Stimulated activated CD4-positive, alpha-beta T cell treated with anti-CD3 and anti-CD28 coated beads, Interleukin-4, amount 100 ng/mL, for 48 hours (primary cell): ENCODE measurements at places on chromosomes 1 and 21.
A peak's percentile ranks its signal among the peaks of the same experiment; 100 is the strongest.

- DNase-seq = no peak
Observed at GRCh38 chr1:53567851-53568250, 108.7 kb downstream of the DMRTB1 start.

DNA sequence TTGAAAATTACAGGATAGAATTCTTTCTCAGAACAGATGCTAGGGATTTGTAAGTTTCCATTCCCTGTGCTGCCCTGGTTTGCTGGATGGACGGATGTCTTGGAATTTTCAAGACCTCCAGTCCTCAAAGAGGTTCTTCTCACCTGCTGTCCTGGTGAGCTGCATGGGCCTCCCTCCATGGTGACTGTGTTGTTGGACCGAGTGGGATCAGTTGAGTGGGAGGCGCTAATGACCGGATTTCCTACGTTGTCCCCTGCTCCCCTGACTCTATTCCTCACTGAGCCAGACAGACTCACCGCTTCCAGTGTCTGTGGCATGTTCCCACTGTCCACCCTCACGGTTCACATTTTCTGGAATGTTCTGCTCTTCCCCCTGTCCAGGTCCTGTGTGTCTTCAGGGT, 229.8 kb downstream of the CAMTA1 start:
- no peak for DNase-seq

GRCh38 chr1:39653546-39654031, 14.1 kb upstream of the HEYL start:
- DNase-seq = peak; percentile 63

DNA sequence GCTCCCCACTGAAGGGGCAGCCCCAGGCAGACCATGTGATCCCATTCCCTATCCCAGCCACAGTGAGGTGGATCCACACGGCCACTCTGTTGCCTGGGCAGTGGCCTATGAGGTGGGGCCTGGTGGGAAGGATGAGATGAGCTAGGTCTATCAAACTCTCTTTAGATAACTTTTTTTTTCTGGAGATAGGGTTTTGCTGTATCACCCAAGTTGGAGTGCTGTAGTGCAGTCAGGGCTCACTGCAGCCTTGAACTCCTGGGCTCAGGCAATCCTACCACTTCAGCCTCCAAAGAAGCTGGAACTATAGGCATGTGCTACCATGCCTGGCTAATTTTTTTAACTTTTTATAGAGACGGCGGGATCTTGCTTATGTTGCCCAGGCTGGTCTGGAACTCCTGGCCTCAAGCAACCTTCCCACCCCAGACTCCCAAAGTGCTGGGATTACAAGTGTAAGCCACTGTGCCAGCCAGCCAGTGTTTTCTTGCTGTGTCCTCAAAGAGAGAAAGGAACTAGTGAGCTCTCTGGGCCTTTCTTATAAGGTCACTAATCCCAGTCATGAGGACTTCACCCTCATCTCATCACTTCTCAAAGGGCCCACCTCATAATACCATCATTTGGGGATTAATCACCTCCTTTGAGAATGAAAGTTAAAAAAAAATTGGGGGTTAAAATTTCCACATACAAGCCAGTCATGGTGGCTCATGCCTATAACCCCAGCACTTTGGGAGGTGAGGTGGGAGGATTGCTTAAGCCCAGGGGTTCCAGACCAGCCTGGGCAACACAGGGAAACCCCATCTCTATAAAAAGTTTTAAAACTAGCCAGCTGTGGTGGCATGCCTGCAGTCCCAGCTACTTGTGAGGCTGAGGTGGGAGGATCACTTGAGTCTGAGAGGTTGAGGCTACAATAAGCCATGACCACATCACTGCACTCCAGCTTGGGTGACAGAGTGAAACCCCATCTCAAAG, 36.6 kb downstream of the H3-3A start:
- DNase-seq = no peak

- DNase-seq = no peak
Observed at GRCh38 chr1:10674700-10675609, 121.5 kb downstream of the CASZ1 start.

DNA sequence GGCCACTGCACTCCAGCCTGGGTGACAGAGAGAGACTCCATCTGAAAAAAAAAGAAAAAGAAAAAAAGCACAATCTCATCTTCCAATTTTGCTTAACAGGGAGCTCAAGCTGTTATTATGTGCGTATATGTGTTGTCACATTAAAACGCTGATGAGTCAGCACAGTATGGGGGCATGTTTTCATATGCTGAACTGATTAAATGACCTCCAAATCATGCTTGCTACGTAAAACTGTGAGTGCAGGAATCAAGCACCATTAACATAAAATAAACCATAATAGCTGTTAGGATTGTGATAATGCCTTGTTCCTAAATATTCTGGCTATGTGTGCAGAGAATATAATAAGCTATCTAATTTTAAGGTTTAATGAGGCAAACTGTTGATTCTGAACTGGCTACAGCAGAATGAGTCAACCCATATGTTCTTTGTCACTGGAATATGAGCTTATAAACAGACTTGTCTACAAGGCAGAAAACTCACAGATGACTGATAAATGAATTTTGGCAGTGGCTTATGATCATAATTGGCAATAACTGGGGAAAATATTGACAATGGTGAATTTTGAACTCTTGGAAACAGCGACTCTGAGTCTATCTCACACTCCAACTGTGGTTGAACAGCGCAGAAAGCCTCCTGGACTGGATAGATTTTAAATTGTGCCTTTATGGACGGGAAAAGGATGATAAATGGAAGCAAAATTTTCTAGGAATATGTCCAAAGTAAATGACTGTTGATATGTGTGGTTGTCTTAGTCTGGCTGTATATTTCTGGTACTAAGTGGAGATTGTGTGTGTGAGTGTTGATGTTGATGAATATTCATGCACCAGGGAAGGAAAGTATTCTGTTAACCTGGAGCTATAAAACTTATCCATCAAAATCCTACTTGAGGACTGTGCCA, 75.5 kb downstream of the VCAM1 start:
- no peak for DNase-seq

DNA sequence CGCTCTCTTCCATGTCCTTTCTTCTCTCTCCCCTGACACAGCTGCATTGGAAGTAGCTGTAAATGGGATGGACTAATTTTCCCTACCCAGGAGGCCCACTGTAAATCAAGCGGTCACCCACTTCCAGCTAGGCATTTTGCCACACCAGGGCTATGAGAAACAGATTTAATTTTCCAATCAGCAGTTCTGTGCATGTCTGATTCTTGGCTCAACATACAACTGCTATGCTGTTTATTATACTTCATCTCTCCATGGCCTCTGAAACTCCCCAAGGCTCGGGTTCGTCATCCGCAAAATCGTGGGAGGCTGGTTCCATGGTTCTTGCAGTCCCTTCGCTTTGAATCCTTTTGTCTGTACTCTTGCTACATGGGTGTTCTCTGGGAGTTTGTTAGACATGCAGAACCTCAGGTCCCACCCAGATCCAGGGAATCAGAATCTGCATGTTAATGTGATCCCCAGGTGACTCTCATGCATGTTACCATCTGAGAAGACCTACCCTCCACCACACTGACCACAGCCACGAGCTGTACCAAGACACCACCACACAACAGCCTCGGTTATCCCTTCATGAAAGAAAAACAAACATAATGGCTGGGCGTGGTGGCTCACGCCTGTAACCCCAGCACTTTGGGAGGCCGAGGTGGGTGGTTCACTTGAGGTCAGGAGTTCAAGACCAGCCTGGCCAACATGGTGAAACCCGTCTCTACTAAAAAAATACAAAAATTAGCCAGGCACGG, 190.5 kb downstream of the GABPA start:
- DNase-seq = no peak

GRCh38 chr1:158249646-158250045, 4.6 kb upstream of the CD1A start:
- no peak for DNase-seq

DNA sequence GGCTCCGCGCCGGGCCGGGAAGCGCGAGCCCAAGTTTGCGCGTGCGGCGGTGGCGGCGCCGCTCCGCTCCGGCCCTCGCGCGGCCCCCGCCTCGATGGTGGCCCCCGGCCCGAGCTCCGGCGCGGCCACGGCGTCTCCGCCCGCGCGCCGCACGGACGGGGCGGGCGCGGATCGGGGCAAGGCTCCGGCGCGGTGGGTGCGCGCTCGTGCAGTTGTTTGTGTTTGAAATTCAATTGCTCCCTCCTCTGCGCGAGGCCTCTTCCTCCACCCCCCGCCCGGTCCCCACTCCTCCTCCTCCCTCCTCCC, at the start of gene HDGF:
Gene HDGF, minus strand, starts transcription at position 225 of the 306 bp plus-strand sequence. CDS start 246 bp downstream, outside the sequence.
- DNase-seq = no peak

DNA sequence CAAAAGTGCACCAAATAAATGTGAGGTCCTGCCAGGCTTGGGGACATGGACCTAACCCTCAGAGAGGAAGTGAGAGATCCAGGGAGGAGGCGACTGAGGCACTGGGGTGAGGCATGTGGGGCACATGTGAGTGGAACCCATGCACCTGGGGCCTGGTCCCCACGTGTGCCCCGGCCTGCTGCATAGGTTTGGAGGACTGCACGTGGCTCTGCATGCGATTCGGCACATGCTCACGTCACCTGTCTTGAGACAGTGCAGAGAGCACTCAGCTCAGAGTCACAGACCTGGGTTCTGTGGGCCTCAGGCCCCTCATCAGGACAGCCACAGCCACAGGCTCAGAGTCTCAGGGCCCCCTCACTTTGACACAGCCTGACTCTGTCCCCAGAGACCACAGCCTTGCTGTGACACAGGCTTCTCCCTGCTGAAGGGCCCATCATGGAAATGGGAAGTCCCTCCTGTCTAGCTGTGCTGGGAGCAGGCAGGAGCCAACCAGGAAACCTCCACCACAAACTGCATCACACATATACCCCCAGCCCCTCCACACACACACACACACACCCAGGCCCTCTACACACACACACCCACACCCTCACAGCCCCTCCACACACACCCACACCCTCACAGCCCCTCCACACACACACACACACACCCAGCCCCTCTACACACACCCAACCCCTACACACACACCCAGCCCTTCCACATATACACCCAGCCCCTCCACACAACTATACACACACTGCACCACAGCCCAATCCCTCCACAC, 48.2 kb downstream of the SLC9A1 start:
- no peak for DNase-seq

DNA sequence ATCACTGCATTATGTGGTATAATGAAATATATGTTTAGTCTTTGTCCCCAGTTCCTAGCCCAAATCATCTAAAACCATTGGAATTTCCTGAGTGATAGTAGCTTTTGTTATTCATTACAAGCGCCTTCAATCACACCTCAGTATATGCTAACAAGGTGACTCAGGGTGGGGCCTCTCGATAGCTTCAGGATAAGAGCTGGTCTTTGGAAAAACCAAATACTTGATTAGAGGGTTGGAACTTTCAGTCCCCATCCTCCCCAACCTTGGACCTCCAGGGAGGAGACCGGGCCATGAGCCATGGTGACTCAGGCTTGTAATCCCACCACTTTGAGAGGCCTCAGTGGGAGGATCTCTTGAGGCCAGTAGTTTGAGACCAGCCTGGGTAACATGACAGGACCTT, 5.1 kb upstream of the BRDT start:
- DNase-seq = no peak

DNA sequence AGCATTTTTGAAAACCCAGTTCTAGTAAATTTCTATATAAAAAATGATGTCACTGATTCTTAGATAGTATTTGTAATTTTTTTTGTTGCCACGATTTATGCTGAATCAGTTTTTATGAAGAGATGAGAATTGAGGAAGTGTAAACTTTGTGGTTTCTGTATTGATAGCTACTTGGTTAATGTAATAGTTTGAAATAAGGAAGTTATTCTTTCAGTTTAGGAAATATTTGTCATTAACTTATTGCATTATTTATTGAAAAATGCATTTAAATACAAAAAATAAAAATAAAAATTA, 97.8 kb downstream of the ZFYVE9 start:
- no peak for DNase-seq

- no peak for DNase-seq
Observed at GRCh38 chr1:205571747-205572146, 60.1 kb downstream of the ELK4 start.

DNA sequence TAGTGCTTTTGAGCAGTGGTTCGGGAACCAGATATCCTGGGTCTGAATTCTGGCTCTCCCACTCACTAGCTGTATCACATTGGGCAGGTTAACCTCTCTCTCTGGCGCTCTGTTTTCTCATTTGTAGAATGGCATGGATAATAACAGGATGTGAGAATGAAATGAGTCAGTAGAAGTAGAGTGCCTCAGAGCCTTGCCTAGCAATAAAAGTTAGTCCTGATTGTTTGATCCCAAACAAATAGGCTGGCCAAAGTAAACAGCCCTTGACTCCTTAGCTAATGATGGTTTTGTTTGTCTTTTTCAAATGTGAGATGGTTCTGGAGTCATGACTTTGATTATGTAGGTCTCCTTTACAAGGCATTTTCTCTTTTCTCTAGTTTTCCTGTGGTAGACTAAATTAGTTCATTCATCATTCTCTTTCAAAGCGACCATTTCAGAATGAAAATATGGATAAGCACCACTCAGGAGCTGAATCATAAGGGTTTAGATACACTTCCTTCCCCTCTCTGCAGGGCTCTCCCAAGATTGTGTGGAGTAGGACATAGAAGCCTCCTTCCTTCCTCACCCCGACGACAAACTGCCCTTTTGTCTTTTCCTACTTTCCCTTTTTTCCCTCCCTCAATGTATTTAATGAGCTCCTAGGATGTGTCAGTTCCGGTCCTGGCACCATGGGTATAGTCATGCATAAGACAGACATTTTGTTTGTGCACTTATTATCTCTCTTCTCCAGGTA, 23.1 kb downstream of the KIAA0040 start:
- DNase-seq = no peak

- no peak for DNase-seq
Observed at GRCh38 chr1:44542420-44543063, 131.7 kb downstream of the TMEM53 start.

DNA sequence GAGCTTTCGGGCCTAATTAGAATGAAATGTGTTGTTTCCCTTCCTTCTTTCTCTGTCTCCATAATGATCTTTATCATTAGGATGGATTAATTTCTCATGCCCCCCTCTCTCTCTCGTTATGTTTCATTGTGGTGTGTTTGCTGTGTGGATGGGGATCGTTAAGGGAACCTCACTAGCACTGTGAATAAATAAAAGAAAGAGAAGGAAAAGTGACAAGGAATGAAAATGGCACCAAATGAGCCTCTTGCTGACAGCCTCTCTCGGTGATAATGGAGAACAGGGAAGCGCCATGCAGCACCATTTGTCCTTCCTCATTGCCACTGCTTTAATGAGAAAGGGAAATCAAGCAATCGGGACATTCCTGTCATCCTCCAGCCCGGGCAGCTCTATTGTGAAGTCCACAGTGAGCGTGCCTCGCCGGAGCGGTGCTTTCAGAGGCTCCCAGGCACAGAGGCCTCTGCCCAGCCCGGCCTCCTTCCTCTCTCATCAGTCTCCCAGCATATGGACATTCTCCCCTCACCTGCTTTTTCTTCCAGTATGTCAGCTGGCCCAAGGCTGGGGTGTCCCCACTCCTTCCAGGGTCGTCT, 265.7 kb upstream of the TMEM51 start:
- no peak for DNase-seq

GRCh38 chr1:108817811-108818210, 39.1 kb downstream of the AKNAD1 start:
- no peak for DNase-seq

DNA sequence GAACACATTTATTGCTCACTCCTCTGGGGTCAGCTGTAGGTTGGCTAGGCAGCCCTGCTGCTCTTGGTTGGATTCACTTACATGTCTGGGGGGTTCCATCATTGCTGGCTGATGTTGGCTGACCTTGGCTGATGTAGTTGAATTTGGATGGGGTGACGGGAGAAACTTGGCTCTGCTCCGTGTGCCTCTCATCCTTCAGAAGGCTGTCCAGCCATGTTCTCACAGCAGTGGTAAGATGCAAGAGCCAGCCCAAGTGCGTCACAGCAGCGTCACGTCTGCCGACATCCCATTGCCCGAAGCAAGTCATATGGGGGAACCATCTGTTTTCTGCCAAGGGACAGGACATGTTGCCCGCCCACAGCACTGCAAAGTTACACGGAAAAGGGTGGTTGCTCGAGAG, 613.5 kb downstream of the MATN1 start:
- no peak for DNase-seq
